ENCODE measurements at places on chromosomes 16 and 17.

DNA sequence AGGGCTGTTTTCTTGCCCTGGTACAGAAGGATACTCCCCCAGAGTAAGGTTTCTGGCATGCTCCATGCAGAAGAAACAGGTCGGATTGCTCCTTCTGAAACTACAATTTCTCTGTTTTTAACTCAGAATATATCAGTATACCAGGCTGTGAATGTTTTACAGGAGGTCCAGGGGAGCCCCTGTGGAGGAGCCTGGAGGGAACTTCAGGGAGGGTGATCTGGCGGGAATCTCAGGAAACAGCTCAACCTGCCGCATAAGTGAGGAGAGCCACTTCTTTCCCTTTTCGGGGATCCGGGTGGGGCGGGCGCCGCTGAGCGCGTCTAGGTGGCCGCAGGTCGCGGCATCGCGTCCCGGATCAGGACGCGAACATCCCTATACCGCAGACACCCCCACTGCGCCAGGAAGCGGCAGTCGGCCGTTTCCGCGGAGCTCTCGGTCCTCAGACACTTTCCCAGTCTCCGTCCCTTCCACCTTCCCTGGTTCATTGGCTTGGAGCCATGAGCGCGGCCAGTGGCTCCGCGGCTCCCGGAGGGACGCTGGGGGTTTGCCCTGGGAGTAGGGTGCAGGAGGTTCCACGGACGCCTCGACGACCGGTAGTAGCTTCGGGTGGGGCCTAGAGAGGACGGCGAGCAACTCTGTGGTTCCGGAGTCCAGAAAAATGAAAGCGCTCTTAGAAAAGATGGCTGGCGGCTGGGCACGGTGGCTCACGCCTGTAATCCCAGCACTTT, 3.1 kb upstream of the ZNF764 start:
- DNase-seq: no peak

- DNase-seq: no peak
Measured at GRCh38 chr17:79984045-79984840, 51.4 kb downstream of the TBC1D16 start.

DNA sequence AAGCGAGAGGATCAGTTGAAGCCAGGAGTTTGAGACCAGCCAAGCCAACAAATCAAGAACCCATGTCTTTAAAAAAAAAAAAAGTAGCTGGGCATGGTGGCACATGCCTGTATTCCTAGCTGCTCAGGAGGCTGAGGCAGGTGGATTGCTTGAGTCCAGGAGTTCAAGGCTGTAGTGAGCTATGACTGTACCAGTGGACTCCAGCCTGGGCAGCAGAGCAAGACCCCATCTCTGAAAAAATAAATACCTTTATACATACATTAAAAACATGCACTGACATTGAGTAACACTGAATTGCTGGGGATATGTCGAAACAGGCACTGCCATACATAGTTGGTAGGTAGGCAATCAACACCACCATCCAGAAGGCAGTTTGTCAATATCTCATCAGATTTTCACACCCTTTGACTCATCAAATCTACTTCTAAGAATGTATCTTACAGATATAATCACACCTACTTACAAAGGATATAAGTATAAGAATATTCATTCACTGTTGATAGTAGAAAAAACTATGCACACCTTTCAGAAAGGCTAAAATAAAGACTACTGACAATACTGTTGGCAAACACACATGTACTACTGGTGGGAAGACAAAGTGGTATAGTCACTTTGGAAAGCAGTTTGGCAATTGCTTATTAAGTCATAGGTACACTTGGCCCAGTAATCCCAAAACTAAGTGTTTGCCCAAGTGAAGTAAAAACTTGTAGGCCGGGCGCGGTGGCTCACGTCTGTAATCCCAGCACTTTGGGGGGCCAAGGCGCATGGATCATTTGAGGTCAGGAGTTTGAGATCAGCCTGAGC, 6.4 kb upstream of the CEP20 start:
- DNase-seq: no peak

- no peak for DNase-seq
Measured at GRCh38 chr16:10013364-10013763, 168.9 kb downstream of the GRIN2A start.

DNA sequence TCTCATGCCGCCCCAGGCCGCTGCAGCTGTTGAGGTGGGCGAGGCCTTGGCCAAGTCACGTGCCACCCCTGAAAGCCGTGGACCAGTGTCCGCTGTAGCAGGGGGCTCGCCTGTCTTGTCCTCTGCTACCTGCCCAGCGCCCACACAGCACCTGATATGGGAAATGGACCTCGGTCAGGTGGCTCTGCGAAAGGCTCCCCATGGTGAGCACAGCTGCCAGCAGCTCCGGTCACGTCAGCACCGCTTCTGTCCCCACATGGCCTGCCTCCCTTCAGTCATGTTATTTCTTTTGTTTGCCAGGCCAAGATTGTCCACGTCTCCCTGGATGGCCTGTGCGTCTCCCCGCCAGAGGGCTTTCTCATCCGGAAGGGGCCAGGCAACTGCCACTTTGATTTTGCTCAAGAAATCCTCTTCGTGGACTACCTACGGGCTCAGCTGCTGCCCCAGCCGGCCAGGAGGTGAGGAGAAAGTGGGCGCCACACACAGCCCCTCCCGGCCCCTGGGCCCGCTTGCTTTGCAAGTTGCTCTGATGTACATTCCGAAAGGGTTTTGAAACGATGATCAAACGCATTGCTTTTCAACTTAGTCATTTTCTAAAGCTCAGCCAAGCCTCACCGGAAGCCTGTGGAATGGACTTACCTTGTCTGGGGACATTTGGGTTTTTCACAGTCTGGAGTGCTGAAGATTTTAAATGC, 219.8 kb downstream of the KATNIP start:
- no peak for DNase-seq

GRCh38 chr17:77473615-77474226, 333.0 kb downstream of the SEC14L1 start:
- DNase-seq: no peak

DNA sequence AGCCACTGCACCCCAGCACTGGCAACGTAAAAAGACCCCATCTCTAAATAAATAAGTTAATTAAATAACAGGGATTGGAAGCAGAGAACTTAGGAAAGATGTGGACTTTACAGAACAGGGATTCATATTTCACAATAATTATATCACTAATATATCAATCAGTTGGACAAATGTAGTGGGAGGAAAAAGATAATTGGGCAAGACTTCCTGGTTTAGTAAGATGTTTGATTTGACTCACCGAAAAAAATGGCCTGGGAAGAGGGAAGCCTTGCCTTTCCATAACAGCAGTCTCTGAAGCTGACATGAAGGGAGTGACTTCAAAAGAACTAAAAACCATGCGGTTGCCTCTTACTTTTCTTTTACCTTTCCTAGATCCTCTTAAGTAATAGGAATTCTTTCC, 15.2 kb upstream of the C17orf78 start:
- DNase-seq: no peak

DNA sequence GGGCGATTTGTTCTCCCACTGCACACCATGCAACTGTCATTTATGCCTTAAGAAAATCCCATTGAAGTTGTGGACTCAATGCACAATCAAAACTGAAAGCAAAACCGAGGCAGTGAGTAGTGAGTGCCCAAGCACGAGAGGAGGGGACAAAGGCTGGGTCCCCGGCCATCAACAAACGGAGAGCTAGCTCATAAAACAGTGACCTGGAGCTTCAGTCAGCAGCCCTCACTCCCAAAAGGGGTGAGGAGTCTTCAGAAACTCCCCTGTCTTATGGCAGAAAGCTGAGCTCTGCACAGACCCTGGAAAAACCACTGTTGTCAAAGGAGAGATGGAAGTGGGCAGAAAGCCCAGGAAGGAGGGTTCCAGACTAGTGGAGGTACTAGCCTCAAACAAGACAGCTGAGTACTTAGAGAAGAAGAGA, 96.9 kb downstream of the ADCY9 start:
- no peak for DNase-seq

DNA sequence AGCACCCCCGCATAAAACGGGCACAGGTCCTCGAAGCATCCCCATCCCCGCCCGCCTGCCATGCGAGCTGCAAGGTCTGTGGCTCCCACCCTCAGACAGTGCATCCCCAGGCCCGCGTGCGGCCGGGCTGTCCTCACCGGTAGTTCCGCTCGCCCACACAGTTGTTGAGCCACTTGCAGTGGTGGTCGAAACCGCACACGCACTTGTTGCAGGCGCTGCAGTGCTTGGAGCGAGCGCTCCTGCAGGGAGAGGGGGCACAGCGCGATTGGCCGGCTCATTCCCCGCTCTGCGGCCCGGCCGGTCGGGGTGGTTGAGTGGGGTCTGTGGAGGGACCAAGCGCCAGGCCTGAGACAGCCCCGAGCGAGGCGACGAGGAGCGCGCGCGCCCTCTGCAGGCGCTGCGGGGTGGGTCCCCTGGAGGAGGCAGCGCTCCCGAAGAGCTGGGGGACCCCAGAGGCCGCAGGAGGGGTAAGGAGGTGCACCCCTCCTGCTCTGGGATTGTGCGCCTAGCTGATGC, 6.0 kb upstream of the TPPP3 start:
- DNase-seq: no peak

Data from NCI-H1105 treated with DMSO at 0.1 percent for 48 hours (cell line).